ENCODE measurements at places on chromosomes 2 and 18.
A peak's percentile ranks its signal among the peaks of the same experiment; 100 is the strongest.

GRCh38 chr2:75729861-75730260 is 19.1 kb upstream of the GCFC2 start:
- DNase-seq = no peak
- H3K27me3 ChIP-seq = peaks cover 3% of the 10 kb centered on the region
- no peaks in the 10 kb centered on the region for H3K36me3 ChIP-seq
- H3K4me1 ChIP-seq = no peaks in the 10 kb centered on the region

DNA sequence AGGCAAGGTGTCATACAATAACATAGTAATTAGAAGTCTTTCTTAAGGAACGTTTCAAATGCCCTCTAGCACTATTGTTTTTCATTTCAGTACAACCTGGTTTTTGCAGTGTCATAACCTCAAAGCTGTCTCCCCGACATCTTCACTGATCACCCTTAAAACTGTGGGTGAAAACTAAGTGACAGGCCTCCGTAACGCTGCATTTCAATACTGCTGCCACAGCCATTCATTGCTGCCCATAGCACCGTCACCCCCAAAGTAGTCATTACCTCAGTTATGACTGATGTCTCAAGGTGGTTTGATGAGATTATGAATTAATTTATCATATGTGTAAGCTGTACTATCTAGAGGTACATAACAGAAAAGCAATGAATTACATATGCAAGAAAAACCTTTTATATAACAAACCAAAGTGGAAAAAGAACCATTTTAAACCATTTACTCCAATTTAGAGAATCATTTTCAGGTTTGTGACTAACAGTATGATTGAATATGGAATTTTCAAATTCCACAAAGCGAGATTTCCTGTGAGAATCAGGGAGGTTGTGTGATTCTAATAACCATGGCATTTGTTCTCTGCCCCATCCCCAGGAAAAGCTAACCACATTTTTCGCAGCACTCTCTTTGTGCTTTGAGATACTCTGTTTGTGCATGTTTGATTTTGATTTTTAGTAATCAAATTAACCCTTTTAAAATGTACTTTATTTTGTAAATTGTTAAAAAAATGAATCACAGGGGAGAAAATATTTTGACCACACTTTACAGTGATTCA is 263.0 kb downstream of the PTGR3 start:
- H3K27ac ChIP-seq = no peak overlapping the region
- no peaks in the 10 kb centered on the region for H3K27me3 ChIP-seq
- no peak overlapping the region for H3K4me3 ChIP-seq
- DNase-seq = no peak
- H3K36me3 ChIP-seq = no peaks in the 10 kb centered on the region

- no peak overlapping the region for H3K4me3 ChIP-seq
- peaks cover 21% of the 10 kb centered on the region for H3K4me1 ChIP-seq
These were observed 28.5 kb upstream of the MCFD2 start for GRCh38 chr2:46943881-46944798.

- H3K4me1 ChIP-seq = no peaks in the 10 kb centered on the region
- H3K36me3 ChIP-seq = no peaks in the 10 kb centered on the region
These were observed 188.3 kb downstream of the ZNF516 start for GRCh38 chr18:76306685-76307292.

DNA sequence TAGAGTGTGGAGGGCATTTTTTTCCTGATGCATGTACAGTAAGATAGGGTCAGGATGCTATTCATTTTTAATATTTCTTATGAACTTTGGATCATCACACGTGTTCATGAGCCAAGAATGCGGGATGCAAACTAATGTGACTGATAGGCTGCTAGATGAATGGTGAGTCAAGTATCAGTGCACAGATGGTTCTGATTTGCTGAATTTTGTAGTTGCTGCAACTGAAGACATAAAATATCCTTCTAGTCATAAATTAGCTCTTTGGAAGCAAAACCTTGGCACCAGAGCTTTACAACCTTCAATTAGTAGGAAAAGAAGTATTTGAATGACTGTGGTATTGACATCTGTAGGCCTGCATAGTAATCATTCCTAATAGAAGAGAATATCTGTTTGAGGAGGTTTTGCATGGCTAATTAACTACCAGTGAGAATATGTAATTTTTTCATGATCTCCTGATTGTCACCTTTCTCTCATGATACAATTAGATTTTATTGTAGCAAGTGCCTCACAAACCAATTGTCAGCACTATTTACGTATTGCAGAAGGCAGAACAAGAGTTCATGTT is 94.0 kb downstream of the VRK2 start:
- H3K36me3 ChIP-seq = peaks cover 4% of the 10 kb centered on the region
- H3K4me1 ChIP-seq = no peaks in the 10 kb centered on the region
- no peak overlapping the region for H3K4me3 ChIP-seq
- DNase-seq = no peak

- H3K36me3 ChIP-seq = no peaks in the 10 kb centered on the region
- H3K27ac ChIP-seq = no peak overlapping the region
- H3K4me1 ChIP-seq = no peaks in the 10 kb centered on the region
- DNase-seq = no peak
- H3K27me3 ChIP-seq = no peaks in the 10 kb centered on the region
These were observed 68.4 kb downstream of the TPO start for GRCh38 chr2:1481406-1482252.

DNA sequence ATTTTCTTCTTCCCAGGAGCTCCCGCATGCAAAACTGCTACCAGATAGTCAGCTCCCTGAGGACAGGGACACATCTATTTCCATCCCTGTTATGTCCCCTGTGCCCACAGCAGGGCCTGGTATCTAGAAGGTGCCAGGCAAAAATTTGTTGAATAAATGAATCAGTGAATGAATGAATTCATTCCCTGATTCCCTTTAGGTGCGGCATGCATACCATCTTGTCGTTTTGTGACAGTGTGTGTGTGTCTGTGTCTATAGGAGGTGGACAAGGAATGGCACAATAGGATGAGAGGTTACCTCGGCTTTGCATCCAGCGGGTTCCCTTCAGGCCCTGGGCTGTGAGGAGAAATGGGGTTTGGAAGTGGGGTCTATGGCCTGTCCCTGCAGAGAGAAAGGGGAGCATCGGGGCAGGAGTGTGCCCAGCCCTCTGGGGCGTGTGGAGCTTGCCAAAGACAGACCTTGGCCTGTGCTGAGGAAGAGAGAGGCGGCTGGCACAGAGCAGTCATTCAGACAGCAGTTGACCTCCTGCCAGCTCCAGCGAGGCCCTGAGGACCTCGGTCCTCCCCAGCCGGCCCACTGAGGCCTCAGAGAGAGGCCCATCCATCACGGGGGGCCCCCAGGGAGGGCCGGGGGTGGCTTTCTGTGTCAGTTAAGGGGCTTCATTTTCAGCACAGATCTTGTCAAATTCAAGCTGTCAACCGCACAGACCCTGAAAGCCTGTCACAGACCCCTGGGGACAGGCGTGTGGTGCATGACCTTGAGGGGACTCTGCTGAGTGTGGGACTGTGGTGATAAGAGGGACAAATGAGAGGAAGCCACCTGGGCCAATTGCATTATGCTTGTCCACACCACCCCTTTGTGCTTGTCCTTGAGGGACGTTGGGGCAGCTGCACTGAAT is 125.9 kb upstream of the CXCR4 start:
- no peak overlapping the region for H3K4me3 ChIP-seq
- DNase-seq = no peak
- no peak overlapping the region for H3K27ac ChIP-seq
- no peaks in the 10 kb centered on the region for H3K27me3 ChIP-seq
- H3K36me3 ChIP-seq = no peaks in the 10 kb centered on the region
- H3K4me1 ChIP-seq = peaks cover 45% of the 10 kb centered on the region

DNA sequence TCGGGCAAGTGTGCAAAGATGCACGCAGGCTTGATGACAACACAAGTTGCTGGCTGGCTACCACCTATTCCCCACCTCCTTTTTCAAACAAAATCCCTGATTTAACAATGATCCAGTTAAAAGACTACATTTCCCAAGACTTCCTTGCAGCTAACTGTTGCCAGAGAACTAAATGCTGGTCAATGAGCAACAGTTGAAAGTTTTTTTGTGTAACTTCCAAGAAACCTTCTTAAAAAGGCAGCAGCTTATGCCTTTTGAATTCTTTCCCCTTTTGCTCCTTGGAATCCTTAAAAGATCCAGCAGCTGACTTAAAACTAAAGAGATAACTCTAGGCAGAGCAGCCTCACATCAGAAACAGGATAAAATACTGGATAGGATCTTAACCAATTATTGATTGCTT is 38.5 kb downstream of the NPHP1 start:
- no peaks in the 10 kb centered on the region for H3K4me1 ChIP-seq
- no peaks in the 10 kb centered on the region for H3K36me3 ChIP-seq
- no peaks in the 10 kb centered on the region for H3K27me3 ChIP-seq
- no peak overlapping the region for H3K27ac ChIP-seq
- DNase-seq = no peak
- H3K4me3 ChIP-seq = no peak overlapping the region

- H3K4me1 ChIP-seq = no peaks in the 10 kb centered on the region
- no peaks in the 10 kb centered on the region for H3K36me3 ChIP-seq
- no peak overlapping the region for H3K4me3 ChIP-seq
- peaks cover 14% of the 10 kb centered on the region for H3K27me3 ChIP-seq
These were observed 124.2 kb downstream of the CLIP4 start for GRCh38 chr2:29239209-29239960.

GRCh38 chr2:240166191-240166590 is 25.7 kb upstream of the OTOS start:
- H3K27ac ChIP-seq = no peak overlapping the region
- H3K36me3 ChIP-seq = no peaks in the 10 kb centered on the region
- H3K27me3 ChIP-seq = no peaks in the 10 kb centered on the region

- no peak for DNase-seq
- no peak overlapping the region for H3K27ac ChIP-seq
- no peaks in the 10 kb centered on the region for H3K27me3 ChIP-seq
These were observed 22.4 kb downstream of the DYNC2LI1 start for GRCh38 chr2:43796206-43796605.

DNA sequence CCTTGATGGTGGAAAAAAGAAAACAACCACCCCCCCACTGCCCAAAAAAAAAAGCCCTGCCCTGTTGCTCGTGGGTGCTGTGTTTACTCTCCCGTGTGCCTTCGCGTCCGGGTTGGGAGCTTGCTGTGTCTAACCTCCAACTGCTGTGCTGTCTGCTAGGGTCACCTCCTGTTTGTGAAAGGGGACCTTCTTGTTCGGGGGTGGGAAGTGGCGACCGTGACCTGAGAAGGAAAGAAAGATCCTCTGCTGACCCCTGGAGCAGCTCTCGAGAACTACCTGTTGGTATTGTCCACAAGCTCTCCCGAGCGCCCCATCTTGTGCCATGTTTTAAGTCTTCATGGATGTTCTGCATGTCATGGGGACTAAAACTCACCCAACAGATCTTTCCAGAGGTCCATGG is 28.0 kb downstream of the MAL start:
- H3K4me1 ChIP-seq = peaks cover 42% of the 10 kb centered on the region
- no peaks in the 10 kb centered on the region for H3K36me3 ChIP-seq
- H3K27ac ChIP-seq = no peak overlapping the region
- peaks cover 22% of the 10 kb centered on the region for H3K27me3 ChIP-seq
- DNase-seq = no peak

DNA sequence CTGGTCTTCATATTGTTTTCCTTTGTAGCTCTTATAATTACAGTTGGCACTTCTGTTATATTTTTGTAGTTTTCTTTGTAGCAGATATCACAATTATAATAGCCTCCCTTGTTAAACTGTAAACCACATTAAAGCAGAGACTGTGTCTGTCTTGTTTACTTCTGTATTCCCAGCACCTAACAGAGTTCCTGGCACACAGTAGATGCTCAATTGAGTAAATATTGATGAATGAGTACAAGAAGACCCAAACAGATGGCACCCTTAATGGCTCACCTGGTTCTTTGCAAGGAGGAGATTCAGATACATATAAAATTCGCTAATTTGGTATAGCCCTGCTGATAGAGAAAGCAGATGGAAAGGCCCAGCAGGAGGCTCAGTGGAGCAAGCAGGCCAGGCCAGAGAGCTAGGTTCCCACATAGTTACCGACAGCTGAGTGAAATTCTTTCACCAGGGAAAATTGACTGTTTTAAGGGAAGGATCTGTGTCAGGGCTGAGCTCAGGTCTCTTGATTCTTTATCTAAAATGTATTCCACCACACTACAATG is 120.1 kb downstream of the NUP35 start:
- H3K36me3 ChIP-seq = no peaks in the 10 kb centered on the region
- H3K27me3 ChIP-seq = no peaks in the 10 kb centered on the region
- H3K27ac ChIP-seq = no peak overlapping the region
- no peak overlapping the region for H3K4me3 ChIP-seq
- H3K4me1 ChIP-seq = no peaks in the 10 kb centered on the region

- no peaks in the 10 kb centered on the region for H3K36me3 ChIP-seq
- H3K4me1 ChIP-seq = no peaks in the 10 kb centered on the region
- H3K27me3 ChIP-seq = no peaks in the 10 kb centered on the region
- H3K27ac ChIP-seq = no peak overlapping the region
- DNase-seq = no peak
These were observed 57.5 kb downstream of the ZRANB3 start for GRCh38 chr2:135473567-135473966.

GRCh38 chr2:54559593-54560145 is 103.5 kb downstream of the SPTBN1 start:
- DNase-seq = peak; percentile 15
- no peaks in the 10 kb centered on the region for H3K36me3 ChIP-seq
- peak overlapping the region; percentile 94 for H3K4me3 ChIP-seq
- H3K27ac ChIP-seq = peak overlapping the region; percentile 53
- H3K4me1 ChIP-seq = peaks cover 68% of the 10 kb centered on the region
- no peaks in the 10 kb centered on the region for H3K27me3 ChIP-seq

GRCh38 chr2:238820916-238821315 is 27.0 kb upstream of the TWIST2 start:
- H3K27ac ChIP-seq = no peak overlapping the region
- DNase-seq = no peak
- H3K36me3 ChIP-seq = peaks cover 16% of the 10 kb centered on the region
- no peak overlapping the region for H3K4me3 ChIP-seq
- H3K27me3 ChIP-seq = peaks cover 14% of the 10 kb centered on the region
- peaks cover 10% of the 10 kb centered on the region for H3K4me1 ChIP-seq

GRCh38 chr2:205872716-205873115 is 190.4 kb downstream of the NRP2 start:
- H3K4me1 ChIP-seq = no peaks in the 10 kb centered on the region
- H3K27ac ChIP-seq = no peak overlapping the region
- no peaks in the 10 kb centered on the region for H3K27me3 ChIP-seq
- no peak overlapping the region for H3K4me3 ChIP-seq
- no peaks in the 10 kb centered on the region for H3K36me3 ChIP-seq
- DNase-seq = no peak

DNA sequence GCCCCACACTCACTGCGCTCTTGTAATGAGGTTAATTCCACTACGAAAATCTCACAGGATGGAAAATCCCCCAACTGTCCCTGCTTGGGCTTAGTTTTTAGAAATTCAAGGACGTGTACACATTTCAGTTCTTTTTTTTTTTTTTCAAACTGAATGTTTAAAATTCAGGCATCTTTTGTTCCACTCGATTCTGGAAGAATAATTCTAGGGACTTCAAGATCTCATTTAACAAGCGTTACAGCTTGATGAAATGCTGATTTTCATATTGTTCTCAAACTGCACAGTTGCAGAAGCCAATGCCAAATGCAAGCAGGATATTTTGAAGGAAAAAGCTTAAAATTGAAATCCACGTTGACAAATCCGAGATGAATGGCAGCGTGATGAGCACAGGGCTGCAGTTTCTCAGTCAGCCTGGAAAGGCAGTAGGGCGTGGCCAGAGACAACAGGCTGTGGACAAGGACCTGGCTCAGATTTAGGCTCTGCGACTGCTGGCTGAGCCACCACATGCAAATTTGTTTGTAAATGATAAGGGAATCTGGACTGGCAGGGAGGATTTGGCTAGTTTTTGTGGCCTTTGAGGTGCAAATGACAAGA is 128.1 kb upstream of the MYCN start:
- H3K4me3 ChIP-seq = no peak overlapping the region
- DNase-seq = no peak
- no peaks in the 10 kb centered on the region for H3K36me3 ChIP-seq
- no peak overlapping the region for H3K27ac ChIP-seq
- H3K27me3 ChIP-seq = no peaks in the 10 kb centered on the region

- H3K4me3 ChIP-seq = no peak overlapping the region
- no peak overlapping the region for H3K27ac ChIP-seq
- DNase-seq = no peak
These were observed 4.7 kb downstream of the SLC25A12 start for GRCh38 chr2:171889333-171889732.
